NCI-H2171 (cell line): ENCODE measurements at places on chromosomes 6 and 20.

- no peak for DNase-seq
Measured at GRCh38 chr6:121748850-121749249, 313.4 kb downstream of the GJA1 start.

- DNase-seq, result no peak
Measured at GRCh38 chr6:113461153-113461932, 395.8 kb upstream of the MARCKS start.

- no peak for DNase-seq
Measured at GRCh38 chr6:121830736-121831135, 395.3 kb downstream of the GJA1 start.

GRCh38 chr6:46969206-46969605 lies 47.5 kb upstream of the ADGRF5 start:
- DNase-seq, result no peak

DNA sequence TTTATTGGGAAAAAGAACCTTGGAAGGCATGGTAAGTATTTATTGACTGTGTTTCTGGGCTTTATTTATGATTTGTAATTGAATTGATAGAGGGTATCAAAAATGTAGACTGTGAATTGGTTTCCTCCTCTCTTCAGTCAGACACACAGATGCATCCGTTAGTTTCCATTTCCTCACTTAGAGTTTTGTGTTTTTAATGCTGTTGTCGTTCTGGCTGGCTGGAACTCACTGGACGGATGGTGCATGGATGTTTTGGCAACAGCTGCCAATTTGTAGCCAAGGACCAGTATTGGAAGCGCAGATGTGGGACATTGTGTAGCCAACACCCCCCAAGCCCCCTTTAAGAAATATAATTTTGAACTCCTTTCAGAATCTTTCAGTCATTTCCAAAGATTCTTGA lies 134.5 kb downstream of the JARID2 start:
- no peak for DNase-seq

DNA sequence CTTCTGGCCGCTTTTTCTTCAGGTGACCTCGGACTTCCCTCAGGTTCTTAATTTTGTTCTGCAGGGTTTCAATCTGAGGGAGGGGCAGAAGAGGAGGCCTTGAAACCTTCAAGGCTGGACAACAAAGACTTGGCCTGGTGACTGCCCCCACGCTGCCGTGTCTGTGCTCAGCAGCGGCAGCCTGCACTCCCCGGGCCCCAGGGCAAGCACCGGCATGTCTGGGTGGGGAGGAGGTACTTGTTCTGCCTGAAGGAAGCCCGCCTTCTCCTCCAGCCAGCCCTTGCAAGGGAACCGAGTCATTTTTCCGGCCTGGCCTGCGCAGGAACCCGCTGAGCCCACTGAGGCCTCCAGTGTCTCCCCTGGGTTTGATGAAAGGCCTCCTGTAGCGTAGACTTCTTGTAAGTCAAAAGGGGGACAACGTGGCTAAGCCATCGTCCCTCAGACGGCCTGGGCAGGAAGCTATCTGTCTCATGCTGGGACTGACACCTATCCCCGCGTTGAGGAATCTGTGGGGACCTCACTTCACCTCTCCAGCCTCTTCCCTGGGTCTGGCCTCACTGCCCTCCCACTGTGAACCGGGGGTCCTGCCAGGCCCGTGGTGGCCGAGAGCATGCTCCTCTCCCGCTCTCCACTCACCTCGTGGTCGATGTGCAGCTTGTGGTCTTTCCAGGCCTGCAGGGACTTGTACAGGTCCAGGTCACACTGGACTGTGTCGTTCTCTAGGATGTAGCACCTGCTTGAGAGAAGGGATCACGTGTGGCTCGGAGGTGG lies 119.9 kb downstream of the SULF2 start:
- DNase-seq, result no peak

DNA sequence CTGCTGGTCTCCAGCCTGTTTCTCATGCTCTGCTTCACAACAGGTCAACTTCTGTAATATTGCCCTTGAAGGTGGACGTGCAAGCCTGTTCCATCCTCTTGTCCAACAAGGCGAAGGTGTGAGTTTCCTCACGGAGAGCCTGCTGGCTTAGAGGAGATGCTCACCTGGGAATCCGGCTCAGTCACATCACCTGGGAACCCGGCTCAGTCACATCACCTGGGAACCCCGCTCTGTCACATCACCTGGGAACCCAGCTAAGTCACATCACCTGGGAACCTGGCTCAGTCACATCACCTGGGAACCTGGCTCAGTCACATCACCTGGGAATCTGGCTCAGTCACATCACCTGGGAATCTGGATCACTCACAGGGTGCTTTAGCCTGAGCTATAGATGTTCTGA lies 230.1 kb downstream of the ERMARD start:
- DNase-seq, result no peak

DNA sequence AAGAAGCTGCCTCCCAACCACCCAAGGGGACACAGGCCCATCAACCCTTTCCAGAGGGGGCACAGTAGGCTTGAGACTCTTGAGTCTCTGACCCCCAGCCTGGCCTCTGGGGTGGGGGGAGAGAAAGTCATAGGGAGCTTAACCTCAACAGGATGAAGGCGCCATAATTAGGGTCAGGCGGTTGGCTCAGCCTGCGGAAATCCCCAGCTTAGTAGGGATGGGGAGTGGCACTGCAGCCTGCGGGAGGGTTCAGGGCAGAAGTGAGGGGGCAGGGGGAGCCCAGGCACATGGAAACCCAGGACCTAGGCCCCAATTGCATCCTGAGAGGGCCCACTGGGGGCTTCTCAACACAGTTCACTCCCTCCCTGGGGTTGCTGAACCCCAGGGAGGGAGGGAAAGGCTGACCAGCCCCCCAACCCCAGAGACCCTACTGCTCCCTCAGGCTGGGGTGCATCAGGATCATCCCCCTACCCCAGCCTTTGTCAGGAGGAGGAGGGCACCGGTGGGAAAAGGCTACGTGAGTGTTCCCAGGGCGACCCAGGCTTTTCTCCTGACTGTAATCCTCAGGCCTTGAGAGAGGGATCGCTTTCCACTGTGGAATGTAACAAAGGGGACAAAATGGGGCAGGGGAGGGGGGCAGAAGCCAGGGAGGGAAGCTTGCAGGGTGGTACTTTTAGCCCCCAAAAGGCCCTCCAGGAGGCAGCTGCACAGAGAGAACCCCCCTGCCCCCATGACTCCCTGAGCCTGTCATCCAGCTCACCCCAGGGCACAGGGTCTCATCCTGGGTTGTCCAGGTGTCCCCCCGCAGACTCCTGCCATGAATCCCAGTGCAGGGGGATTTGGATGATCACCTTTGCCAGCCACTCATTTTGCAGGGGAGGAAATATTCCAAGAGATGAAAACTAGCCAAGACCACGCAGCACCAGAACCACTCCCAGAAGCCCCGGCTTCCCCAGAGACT lies 46.4 kb downstream of the MRPL14 start:
- no peak for DNase-seq

- DNase-seq, result no peak
Measured at GRCh38 chr6:80610846-80611245, 504.4 kb downstream of the BCKDHB start.

DNA sequence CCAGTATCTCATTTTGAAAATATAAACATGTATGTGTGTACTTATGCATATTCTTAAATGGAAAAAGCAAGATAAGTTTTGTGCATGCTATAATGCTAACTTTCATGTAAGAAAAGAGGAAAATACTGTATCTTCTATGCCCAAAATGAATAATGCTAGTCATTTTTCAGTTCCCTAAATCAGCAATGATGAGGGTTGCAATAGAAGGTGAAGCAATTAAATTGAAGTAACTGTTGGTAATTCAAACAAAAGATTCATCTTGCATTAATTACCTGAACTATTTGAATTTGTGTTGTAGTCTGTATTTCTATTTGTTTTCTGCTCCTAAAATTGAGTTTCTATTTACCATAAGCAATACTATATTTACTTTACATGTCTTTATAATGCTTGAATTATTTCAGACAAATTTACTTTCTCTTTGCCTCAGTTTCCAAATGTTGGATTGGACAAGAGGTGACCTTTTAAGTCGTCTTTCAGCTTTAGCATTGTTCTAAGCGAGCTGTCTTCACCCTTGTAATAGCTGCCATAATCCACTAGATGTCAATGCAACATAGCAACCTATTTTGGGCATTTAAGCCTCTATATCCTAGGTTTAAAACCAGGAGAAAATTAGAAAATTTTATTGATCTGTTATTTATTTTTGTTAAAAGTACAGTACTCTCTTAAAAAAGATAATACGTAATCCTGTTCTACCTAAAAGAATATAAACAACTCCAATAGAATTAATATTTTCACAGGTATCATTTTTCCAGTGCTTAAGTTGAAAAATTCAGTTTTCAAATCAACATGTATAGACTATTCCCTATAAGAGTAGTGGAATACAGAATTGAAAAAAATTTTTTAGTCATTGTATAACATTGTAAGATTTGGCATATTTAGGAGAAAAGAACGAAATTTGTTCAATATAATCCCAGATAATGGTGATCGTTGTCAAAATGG lies 52.3 kb upstream of the IFNGR1 start:
- peak; percentile 1 for DNase-seq

- DNase-seq, result no peak
Measured at GRCh38 chr20:62772103-62772611, 24.1 kb upstream of the MRGBP start.

DNA sequence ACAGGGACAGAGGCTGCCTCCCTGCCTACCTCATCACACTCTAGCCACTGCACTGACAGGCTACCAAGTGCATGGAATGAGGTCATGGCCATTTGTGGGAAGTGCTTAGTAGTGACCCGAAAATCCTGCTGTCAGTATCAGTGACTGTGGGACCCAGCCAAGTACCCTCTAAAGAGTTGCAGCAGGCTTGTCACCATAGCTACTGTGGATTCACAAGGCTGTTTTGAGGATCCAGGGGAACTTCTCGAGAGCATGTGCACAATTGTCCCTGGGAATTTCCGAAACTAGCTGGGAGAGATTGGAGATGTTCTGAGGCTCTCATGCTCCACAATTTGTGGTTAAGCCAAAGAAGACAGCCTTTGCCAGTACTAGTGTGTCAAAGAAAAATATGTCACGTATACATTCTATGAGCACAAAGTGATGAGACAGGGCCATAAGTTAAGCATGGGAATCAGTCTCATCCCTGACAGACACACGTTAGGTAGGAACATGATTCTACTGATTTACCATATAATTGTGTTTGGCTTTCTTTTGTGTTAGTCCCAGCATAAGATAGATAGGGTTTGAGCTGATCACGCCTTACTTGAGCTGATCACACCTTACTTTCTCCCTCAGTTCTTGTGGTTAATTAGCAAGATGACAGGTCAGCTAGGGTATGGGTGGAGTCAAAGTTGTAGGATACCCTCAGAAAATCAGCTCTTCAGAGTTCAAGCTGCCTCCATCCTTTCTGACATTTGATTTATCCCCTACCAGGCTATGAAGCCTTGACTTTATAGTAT lies 42.6 kb upstream of the TMEM170B start:
- DNase-seq, result no peak

DNA sequence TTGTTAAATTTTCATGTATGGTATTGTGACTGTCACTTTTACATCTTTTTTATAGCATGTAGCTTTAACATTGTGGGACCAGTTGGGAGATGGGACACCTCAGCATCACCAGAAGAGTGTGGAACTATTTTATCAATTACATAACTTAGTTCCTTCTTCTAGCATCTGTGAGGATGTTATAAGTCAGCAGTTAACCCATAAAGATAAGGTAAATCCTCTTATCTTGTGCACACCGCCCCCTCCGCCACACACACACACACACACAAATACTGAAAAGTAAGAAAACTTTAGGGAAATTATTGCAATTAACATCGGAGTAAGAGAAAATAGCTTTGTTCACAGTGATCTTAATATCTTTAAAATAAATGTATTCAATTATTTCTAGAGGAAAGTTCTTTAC lies 60.9 kb downstream of the PGM3 start:
- no peak for DNase-seq

- no peak for DNase-seq
Measured at GRCh38 chr20:35286077-35286898, 1.7 kb upstream of the EIF6 start.

GRCh38 chr20:33739493-33739892 lies 7.7 kb downstream of the ZNF341 start:
- DNase-seq, result no peak

GRCh38 chr20:17928211-17928611 lies 40.4 kb downstream of the SNX5 start:
- DNase-seq, result no peak

DNA sequence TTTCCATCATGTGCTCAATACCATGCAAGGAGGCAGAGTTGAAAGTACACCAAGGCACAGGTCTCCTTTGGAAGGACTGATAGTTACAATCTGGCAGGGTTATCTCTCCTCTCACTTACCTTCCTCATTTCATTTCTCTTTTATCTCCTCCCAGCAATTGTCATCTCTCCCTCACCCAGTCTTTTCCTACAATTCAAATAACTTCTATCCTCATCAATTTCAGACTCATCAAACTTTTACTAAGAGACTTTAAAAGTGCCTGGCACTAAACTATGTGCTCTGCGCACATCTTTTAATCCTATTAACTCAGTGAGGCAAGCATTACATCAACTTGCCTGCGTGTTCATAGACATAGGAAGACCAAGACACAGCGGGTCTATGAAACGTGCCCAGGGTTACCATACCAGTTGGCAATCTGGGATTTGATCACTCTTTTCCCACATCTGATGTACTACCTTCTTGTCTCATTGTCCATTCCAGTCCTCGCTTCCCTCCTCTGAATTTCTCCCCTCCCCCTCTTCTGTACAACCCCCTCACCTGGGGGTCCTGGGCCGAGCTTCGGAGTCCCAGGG lies 1.2 kb downstream of the VARS1 start:
- no peak for DNase-seq

DNA sequence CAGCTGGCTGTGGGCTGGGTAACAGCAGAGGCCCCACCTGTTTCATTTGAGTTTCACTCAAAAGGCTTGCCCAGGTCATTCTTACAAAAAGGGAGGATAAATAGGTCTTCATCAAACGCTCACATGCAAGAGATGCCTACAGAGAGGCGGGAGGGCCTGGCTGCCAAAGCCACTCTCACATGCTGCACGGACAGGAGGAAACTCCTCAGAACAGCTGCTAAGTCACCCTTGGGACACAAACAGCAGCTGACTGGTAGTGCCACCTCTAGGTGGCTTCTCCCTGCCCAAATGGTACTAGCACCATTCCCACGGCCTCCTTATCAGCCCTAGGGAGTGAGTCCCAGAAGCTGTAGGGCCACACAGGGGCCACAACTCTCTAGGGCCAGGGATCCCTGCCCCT lies 23.8 kb downstream of the SLC22A23 start:
- no peak for DNase-seq

GRCh38 chr20:24163506-24163905 lies 174.9 kb upstream of the GGTLC1 start:
- DNase-seq, result no peak

- DNase-seq, result no peak
Measured at GRCh38 chr6:169841251-169841650, 89.8 kb downstream of the ERMARD start.

DNA sequence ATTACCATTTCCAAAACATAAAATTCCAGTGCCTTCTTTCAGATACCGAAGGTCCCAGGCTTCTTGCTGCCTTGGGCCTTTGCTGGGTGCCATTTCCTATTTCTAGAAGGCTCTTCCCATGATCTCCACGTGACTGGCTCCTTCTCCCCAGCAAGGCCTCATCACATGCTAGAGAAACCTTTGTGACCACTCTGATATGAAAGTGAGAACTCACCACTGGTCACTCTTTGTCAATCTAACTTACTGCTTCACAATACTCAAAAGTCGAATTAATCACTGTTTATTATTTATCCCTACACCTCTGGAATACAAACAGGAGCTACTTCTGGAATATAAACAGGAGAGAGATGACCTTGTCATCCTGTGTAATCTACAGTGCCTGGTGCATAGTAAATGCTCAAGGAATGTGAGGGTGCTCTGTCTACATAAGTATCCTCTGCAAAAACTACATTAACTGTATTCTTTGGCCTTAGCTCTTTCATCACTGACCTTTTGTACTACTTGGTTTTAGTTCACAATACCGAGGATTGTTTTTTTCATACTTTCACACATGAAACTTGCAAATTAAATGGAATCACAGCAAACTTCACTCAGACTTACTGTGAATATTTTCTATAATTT lies 1.6 kb downstream of the STX7 start:
- no peak for DNase-seq
